ENCODE measurements at places on chromosomes 16 and 17.

GRCh38 chr16:82735673-82736091 is 108.9 kb downstream of the CDH13 start:
- no peak for DNase-seq

DNA sequence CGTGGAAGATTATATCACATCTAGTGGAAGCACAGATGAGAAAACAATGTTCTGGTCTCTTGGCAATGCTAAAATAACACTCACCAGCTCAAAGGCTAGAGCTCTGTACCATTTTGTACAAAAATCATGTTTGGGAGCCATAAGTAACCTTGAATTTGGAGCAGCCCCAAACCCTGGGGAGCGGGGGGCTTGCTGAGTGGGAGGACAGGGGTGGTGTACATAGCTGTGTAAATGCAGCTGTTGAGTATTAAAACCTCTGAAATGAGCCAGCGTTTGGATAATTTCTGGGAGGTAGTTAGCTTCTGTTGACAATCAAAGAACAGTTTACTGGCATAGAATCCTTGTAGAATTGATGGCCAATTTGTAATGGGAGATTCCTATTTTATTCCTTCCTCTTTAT is 4.3 kb downstream of the MYH8 start:
- DNase-seq, result no peak

DNA sequence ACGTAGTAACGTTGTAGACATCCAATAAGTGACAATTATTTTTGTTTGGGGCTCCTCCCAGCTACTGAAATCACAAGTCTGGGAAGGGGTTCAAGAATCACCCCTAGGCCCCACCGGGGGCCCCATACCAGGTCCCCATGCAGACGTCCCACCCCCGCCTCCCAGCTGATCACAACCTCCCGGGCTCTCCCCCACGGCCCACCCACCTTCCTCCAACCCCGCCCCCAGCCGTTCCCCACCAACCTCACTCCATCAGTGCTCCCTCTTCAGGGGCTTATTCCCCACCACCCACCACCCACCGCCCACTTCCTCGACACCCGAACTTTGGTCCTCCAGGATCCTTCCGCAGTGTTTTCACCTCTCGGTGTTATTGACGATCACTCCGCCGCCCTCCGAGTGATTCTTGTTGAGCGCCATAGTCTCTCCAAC is 240 bp downstream of the WBP2 start:
- DNase-seq, result no peak

GRCh38 chr17:56887552-56888467 is 26.0 kb downstream of the TRIM25 start:
- no peak for DNase-seq

DNA sequence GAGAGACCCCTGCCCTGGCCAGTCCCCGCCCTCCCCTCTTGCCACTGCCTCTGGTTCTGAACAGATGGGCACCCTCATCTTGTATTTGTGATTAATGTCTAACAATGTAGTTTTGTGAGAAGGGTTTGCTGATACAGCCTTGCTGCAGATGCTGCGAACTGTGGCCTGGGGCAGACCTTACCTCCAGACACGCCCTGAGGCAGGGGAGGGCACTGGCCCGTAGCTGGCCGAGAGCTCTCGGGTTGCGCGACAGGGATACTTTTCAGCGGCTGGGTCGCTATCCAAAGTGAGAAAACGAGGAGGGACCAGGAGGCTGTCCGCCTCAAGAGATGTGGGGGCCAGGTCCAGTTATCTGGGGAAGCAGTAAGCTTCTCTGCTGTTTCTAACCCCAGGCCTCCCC is 21.9 kb downstream of the STH start:
- DNase-seq, result no peak

DNA sequence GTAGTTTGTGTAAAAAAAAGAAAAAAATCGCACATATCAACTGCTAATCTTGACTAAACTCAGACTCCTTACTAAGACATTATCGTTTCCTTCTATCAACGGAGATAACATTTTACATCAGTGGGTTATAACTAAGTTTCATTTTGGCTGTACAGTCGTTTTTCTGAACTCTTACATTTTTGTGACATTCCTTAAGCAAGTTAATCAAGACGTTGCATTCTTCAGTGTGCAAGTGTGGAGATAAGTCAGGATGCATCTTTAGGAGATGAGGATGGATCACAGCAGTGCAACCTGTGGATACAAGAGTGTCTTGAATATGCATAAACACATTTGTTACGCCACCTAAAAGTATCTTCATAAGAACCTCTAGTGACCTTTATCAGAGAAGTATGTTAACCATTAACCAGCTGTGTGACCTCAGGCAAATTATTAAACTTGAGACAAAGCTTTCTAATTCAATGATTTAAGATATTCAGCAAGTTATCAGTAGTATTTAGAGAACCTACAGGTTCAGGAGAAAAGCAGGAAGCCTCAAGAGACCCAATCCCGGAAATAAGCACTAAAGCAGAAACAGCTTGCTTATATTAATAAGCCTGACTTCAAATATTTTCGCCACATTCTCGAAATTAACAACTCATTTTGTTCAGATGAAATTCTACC is 9.4 kb downstream of the CMC2 start:
- no peak for DNase-seq

GRCh38 chr17:5131146-5131715 is 15.4 kb downstream of the USP6 start:
- DNase-seq, result no peak

DNA sequence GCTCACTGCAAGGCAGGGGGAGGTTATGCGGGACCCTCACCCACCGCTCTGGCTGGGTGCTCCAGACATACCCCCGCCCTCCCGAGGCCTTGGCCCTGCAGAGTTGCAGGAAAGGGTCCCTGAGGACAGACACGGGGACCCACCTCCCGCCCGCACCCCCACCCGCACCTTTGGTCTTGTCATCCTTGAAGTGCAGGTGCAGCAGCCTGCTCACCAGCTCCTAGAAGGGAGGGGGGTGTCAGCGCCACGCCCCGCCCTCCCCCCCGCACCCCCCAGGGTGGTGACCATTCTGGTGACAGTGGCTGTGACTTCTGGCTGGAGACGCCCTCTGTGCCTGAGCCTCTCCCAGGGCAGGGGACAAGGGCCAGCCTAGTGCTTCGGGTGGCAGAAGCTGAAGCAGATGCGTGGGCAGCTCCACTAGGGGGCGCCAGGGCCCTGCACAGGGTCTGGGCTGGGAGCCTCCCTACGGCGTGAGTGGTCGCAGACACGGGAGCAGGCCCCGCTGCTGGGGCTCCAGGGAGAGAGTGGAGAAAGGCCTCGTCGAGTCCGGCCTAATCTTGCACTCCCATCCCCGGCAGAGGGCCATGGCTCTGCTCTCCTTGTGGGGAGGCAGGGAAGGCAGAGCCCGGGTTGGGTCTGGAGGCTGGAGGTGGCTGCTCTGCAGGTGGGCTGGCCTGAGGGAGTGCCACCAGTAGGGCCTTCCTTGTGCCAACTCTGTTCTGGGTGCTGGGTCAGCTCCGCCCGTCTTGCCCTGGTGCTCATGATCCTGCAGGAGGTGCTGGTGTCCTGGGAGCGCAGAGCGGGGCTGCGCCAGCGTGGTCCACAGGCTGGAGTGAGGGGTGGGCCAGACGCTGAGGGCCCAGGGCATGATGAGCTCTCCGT is 2.7 kb downstream of the CENPX start:
- no peak for DNase-seq

GRCh38 chr16:58027161-58027915 is 1.8 kb downstream of the MMP15 start:
- DNase-seq, result no peak

- DNase-seq, result no peak
Observed at GRCh38 chr17:8695916-8696415, 48.7 kb downstream of the CCDC42 start.

DNA sequence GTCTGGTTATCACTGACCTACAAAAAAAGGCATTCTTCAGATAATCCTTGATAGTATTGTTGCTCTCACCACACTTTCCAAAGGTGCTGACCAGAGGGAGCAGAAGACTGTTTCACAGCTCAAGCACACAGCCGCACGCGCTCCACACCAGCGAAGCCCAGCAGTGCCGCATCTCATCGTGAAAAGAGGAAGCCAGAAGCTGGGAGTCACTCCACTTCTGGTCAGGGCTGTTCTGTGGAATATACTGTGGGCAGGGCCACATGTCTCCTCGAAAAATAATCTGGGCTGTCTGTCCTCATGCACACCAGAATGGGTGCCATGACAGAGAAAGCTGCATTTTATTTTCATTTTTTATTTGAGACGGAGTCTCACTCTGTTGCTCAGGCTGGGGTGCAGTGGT is 7.3 kb upstream of the PRSS36 start:
- DNase-seq, result no peak

DNA sequence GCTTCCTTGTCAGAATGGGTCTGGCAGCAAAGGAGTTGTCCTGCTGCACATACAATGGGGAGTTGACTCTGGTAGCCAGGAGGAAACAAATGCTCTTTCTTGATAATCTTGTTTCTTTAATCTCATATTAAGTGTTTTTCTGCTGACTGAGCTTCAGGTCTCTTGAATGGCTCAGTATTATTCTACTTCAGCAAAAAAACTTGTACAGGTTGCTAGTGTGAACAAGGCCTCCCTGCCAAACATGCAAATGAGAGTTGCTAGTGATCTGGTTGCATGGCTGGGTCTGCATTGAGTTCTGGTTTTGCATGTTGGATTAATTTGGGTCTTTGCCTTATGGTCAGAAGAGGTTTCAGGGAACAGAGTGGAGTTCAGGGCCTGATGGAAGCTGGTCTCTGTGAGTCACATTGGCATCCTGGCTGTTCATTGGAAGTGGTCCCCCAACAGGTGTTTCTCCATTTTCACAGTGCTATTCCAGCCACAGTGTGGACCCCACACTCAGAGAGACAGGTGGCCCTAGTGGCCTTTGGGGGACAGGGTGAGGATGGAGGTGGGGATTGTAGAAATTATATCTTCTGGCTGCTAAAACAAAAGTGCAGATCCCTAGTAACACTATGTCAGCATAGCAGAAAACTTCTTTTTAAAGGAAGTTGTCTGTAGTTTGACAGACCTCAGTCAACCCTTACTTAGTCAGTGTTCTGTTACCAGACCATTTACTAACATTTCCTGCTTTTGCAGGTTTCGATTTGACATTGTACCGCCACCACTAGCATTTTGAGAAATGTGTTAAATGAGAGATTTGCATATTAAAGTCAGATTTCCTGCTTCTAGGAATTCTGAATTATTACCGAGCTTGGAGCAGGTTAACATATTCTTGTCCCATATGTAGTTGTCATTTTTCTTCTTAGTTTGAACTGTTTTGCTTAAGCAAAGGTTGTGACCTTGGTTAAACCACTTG is 47.1 kb downstream of the EPN2 start:
- no peak for DNase-seq

GRCh38 chr16:12150600-12150999 is 174.1 kb downstream of the SNX29 start:
- no peak for DNase-seq

DNA sequence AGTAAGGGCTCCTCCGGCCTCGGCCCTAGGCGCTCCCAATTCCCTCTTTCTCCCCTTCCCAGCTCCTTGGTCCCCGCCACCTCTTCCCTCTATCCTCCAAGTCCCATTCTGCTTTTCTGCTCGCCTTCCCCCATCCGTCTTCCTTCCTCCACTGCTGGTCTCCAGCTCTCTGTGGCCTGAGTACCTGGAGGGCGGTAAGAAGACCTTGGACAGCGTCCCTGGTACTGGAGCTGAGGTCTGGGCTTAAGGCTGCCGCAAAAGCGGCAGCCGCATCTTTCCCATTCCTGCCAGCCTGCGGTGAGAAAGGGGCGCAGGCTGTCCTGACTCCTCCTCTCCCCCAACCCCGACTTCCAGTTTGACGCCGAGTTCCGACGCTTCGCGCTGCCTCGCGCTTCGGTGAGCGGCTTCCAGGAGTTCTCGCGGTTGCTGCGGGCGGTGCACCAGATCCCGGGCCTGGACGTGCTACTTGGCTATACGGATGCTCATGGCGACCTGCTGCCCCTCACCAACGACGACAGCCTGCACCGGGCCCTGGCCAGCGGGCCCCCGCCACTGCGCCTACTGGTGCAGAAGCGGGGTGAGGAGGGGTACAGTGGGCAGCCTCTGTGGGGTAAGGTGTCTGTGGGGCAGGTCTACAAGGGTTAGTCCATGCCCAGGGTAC is 471 bp downstream of the PARD6A start:
- DNase-seq, result peak; percentile 57

- no peak for DNase-seq
Observed at GRCh38 chr17:74276051-74276476, 2.0 kb downstream of the DNAI2 start.

- DNase-seq, result no peak
Observed at GRCh38 chr17:57456622-57457021, 200.3 kb downstream of the MSI2 start.

DNA sequence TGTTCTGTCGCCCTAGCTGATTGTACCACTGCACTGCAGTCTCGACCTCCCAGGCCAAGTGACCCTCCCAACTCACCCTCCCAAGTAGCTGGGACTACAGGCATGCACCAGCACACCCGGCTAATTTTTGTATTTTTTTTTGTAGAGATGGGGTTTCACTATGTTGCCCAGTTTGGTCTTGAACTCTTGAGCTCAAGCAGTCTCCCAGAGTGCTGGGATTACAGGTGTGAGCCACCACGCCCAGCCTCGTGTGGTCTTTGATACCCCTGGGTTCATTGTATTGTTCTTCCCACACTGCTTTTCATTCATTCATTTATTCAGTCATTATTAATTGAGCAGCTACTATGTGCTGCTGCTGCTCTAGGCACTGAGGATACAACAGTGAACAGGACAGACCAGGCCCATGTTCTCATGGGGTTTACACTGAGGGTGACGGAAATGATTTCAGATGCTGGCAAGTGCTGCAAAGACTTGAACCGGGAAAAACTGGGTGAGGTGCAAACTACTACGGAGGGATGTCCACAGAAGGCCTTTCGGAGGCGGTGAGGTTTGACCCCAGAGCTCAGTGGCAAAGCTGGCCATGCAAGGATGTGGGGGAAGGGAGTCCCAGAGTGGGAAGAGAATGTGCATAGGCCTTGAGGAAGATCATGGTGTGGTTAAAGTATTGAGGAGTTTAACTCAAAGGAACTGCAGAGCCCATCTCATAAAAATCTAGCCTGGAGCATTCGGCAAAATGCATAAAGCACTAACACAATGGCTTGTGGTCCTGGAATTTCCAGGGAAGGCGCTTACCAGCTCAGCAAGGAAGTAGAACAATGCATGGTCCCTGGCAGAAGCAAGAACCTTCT is 10.9 kb downstream of the ABCC1 start:
- DNase-seq, result no peak

DNA sequence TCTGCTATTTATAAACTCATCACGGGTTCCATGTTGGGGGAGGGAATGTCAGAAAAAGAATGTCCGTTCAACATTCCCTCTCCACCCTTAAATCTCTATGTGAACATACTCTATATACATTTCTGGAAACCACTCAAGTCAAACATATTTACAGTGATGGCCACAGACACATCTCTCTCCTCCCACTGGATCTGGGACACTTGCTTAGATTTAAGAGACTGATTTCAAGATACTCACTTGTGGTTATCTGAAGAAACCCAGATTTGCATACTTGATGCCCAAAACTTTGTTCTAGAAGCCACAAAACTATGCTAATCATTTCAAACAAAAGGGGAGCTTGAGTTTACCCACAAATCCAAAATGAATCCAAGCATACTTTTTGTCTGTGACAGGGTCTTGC is 182.9 kb upstream of the SOX9 start:
- no peak for DNase-seq

All from foreskin fibroblast (primary cell).